EL (cell line): ENCODE measurements at places on chromosomes 3 and 15.

DNA sequence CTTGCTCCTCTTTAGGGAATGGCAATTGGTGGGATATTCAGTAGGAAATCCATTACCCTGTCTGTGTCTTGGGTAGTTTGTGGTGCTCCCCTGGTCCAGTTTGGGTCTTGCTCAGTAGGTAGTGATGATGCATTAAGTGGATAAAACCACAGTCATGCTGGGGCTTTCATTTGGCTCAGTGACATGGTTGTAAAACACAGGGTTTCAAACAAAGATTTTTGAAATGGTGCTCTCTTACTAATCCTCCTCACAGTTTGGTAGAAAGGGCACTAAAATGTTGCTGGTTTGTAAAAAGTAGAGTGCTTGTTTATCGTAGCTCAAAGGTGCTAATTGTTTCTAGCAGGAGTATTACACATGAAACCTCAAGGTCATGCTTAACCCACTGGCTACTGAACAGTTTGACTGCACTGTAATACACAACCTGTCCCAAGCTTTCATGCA lies 22.9 kb downstream of the BBX start:
- peak; percentile 23 for DNase-seq

DNA sequence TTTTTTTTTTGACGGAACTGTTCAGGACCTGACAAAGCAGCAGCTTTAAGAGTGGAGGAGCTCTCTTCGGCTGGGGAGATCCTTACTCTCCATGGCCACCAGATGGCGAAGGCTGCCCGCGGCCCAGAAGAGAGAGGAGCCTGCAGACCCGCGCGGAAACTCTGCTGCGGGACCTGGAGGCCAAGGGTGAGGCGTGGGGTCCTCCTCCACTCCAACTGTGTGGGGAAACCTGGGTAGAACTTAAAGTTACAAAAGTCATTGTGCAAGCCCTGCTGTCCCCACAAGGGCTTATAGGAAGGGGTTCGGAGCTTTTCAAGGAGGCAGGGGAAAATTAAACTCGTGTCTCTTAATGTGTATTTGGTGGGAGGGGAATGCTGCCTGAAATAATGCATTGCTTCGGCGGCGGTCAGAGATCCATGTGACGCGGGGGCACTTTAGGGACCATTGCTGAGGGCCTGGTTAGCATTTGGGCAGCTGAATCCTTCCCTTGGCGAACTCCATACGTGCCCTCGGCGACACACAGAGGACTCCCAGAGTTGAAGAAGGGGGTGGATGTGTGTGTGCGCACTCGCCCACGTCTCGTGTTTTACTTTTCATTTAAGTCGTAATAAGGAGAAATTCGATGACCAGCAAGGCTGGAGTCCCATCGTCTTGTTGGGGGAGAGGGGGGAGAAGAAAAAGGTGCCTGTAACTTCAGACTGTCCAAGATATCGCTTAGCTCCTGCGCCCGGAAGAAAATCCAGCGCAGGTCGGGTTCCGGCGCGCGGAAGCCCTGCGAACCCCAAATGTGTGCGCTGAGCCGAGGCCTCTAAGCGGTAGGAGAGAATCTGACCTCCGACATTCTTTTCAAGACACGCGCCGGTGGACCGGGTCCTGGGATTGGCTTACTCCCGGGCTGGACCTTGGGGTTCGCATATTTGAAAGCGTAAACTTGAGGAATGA lies 9.7 kb downstream of the EOMES start:
- DNase-seq: peak; percentile 81

GRCh38 chr15:70617076-70617910 lies 146.1 kb downstream of the UACA start:
- peak; percentile 44 for DNase-seq

DNA sequence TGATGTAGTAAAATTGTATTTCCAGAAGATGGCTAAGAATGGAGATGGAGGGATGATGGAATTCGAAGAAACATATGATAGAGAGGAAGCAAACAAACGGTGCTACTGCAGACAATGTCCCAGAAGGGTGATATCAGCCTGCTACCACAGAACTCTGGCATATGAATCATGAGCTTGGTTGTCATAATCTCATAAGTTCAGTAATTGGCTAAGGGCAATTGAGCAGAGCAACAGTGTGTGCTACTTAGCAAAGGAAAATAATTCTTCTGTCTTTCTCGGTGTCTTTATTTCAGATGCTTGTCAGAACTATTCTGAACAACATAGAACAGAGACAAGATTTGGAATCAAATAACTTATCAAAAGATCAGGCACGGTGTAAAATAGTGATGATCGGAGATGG lies 407.3 kb downstream of the GBE1 start:
- no peak for DNase-seq

GRCh38 chr3:32077260-32078084 lies 28.9 kb upstream of the GPD1L start:
- no peak for DNase-seq

DNA sequence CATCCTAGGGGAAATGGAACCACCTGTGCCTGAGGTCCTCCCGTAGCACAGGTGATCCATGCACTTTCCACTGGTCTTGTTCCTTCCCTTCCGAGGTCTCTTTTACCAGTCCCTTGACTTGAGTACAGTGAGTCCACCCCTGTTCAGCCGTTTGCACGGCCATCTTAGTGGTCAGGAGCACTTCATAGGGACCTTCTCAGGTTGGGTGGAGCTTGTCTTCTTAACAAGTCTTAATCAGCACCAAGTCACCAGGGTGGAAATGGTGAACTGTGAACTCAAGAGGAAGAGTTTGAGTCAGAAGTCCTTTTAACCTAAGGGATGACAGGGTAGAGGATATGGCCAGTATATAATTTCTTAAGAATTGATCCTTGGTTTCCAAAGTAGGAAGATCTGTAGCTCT lies 21.4 kb downstream of the ARL8B start:
- DNase-seq: no peak

DNA sequence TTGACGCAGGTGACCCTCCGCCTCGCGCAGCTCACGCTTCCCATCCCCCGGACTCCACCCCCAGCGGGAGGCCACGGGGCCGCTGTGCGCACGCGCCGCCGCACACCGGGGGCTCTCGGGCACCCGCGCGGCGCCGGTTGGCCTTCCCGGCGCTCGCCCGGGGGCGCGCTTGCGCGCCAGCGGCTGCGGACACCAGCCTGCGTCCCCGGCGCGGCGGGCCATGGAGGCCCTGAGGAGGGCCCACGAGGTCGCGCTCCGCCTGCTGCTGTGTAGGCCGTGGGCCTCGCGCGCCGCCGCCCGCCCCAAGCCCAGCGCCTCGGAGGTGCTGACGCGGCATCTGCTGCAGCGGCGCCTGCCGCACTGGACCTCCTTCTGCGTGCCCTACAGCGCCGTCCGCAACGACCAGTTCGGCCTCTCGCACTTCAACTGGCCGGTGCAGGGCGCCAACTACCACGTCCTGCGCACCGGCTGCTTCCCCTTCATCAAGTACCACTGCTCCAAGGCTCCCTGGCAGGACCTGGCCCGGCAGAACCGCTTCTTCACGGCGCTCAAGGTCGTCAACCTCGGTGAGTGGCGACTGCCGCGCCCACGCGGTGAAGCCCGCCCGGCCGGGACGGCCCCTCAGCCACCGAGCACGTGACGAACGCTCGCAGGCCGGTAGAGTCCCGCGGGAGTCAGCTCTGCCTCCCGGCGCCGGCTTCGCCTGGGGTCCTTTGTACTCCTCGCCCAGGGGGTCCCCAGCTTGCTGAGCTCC lies at the start of gene C15orf61:
Gene C15orf61 (plus strand): TSS at position 103 of the 754 bp plus-strand sequence. CDS start 118 bp downstream, at position 221.
- DNase-seq: peak; percentile 79

- peak; percentile 87 for DNase-seq
Observed at GRCh38 chr3:116083683-116084082, 361.6 kb downstream of the LSAMP start.

DNA sequence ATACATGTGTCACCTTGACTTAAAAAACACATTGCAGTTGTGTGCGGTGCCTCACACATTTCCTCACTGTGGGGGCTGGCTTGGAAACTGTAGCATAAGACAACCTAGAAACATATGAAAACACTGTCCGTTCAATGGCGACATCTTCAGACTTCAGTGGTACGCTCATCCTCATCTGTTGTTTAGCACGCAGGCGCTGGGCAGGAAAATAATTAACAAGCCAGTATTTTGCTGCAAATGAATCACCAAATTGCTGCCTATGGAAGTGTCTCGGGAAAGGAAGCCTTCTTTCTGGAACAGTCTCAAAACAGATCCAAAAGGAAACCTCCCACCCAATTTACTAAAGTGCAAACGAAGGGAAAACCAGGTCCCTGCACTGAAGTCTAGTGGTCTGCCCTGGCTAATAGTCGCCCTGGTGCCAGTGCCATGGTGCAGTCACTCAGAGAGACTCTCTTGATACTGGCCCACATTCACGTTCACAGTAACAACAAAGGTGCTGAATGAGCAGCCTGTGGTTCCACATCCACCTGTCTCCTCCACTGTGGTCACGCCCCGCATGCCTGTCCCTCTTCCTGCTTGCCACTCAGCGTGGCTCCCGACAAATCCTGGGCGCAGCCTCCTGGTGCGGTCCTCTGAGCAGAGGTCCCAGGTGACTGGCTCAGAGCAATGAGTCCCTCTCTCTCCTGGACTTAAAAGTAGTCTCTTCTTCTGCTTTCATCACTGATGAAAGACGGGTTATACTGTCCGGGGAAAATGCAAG lies 35.6 kb upstream of the MUC13 start:
- no peak for DNase-seq

- no peak for DNase-seq
Observed at GRCh38 chr15:90540768-90541167, 11.0 kb downstream of the CRTC3 start.

GRCh38 chr15:62833646-62834045 lies 208.9 kb upstream of the TPM1 start:
- no peak for DNase-seq

DNA sequence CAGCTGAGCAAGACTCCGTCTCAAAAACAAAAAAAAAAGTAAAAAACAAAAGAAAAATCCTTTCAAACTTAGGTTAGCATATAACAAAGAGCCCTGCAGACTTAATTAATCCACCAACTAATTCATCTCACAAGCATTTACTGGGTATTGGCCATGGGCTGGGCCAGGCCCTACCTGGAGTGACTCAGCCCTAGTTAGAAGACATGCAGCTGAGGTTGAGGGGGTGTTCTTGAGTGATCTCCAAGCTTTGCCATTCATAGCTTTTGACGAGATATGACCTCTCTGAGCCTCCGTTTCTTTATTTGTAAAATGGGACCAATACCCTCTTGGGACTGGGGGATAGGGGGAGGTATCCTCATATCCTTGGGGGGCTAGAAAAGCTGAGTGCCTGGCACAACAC lies 7.8 kb downstream of the FBXL22 start:
- DNase-seq: no peak

GRCh38 chr3:181919375-181919774 lies 207.7 kb downstream of the SOX2 start:
- no peak for DNase-seq

GRCh38 chr15:37080261-37080921 lies 20.0 kb downstream of the MEIS2 start:
- DNase-seq: no peak

DNA sequence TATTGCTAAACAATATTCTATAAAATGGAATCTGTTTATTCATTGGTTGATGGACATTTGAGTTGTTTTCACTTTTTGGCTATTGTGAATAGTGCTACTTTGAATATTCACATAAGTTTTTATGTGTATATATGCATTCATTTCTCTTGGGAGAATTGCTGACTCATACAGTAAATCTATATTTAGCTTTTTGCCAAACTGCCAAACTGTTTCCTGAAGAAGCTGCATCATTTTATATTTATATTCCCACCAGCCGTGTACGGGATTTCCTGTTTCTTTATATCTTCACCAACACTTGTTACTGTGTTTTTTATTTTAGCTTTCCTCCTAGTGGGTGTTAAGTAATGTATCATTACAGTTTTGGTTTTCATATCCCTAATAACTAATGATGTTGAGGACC lies 12.5 kb upstream of the TCAIM start:
- peak; percentile 11 for DNase-seq

DNA sequence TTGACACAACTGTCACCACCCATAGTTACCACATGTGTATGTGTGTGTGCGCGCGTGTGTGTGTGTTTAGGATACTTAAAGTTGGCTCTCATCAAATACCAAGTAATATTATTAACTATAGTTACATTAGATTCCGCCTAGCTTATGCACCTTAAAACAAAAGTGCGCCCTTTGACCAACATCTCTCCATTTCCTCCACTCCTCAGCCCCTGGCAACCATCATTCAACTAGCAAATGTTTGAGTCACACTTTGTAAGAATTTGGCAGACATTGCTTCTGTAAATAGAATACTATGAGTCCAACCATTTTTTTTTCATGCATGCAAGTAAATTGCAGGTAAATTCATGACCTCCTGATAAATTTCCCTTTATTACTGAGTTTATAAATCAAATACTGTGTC lies 169.3 kb downstream of the GBE1 start:
- DNase-seq: peak; percentile 13

- peak; percentile 7 for DNase-seq
Observed at GRCh38 chr15:80403712-80404056, 498 bp upstream of the ARNT2 start.

- no peak for DNase-seq
Observed at GRCh38 chr3:120072867-120073525, 21.3 kb downstream of the GSK3B start.

DNA sequence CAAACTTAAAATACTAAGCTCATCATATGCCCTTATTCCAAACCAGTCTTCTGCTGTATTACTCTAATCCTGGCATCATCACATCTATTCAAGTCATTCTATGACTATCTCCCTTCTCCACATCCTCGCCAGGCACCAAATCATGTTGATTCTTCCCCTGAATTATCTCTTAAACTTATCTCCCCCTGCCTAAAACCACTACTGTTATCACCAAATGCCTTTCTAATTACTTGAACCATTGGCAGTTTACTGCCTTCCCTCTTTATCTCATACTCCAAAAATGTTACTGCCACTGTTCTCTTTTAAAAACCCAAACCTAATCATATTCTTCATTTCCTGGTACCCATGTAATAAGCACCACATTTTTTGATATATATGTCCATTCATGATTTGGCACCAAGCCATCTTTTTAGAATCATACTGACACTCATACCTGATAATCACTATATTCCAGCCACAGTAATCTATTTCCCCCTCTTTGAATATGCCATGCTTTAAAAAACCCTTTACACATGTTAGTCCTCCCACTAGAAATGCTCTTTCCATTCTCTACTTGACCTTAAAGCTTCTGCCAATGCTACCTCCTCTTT lies 126.8 kb downstream of the PEAK1 start:
- peak; percentile 54 for DNase-seq

- no peak for DNase-seq
Observed at GRCh38 chr15:78454992-78455391, 17.0 kb downstream of the IREB2 start.
